ENCODE measurements at places on chromosomes 7 and 10.

DNA sequence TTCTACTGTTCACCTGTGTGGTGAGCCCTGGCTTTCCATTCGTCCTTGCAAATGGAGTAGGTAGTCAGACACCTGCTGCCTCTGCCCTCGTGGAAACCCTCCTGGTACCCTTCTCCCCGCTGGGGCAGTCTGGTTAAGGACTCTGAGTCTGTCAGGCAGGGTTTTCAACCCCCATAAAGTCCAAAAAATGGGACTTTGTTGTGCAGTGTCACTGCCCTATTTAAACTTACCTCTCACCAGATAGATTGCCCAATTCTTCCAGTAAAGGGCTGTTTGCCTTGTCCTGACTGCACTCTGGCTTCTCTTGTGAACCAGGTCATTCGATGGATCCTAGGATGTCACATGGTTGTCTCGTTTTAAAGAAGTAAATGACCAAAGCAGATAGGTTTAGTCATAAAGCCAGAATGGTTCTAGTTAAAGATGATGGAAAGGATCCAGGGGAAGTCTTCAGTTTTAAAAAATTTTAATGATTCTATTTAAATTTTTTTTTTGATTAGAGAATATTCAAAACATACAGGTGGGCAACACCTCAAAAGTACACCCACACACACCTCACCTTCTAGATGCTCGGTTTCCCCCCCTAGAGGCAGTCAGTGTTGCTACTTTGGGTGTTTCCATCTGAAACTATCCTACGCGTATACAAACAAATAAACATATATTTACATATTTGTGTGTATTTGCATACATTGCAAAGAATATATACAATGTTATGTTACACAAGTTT is 22.0 kb downstream of the TMEM176B start:
- no peak for DNase-seq

GRCh38 chr7:84027678-84028077 is 166.9 kb downstream of the SEMA3A start:
- DNase-seq, result no peak

DNA sequence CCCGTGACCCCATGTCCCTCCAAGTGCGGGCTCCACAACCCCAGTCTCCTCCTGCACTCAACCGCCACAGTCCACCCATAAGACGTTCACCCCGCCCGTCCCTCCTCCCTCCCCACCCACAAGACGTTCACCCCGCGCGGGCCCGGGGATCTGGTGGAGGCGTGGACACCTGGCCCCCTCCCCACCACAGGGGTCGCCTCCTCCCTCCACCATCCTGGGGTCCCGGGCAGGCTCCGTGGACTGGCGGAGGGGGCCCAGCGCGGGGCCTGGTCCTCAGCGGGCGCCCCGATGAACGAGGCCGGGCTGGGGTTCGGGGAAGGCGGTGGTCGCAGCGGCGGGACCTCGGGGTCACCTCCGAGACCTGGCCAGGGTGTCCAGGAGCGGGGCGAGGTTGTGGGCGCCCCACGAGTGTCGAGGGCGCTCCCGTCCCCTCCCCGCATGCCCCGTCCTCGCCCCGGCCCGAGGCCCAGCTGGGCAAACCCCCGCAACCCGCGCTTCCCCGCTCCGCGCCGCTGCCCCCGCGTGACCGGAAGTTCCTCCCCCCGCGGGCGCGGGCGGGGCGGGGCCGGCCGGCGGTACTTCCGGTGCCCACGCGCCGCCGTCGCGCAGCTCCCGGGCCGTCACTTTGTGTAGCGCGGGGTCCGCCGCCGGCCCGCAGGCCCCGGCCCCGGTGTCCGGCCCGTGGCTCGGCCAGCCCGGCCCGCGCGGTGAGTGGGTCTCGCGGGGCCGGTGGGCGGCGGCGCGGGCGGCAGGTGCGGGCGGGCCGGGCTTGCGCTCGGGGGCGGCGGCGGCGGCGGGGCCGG is at the start of gene ZNF316:
TSS of gene ZNF316 (plus strand) at position 578 of the 803 bp plus-strand sequence. CDS start 5,092 bp downstream, outside the sequence.
- peak; percentile 68 for DNase-seq

- DNase-seq, result no peak
Observed at GRCh38 chr7:30465046-30465810, 13.4 kb downstream of the NOD1 start.

GRCh38 chr10:72502581-72502980 is 123.3 kb downstream of the MICU1 start:
- no peak for DNase-seq

GRCh38 chr7:23956772-23957576 is 247.0 kb downstream of the STK31 start:
- no peak for DNase-seq

DNA sequence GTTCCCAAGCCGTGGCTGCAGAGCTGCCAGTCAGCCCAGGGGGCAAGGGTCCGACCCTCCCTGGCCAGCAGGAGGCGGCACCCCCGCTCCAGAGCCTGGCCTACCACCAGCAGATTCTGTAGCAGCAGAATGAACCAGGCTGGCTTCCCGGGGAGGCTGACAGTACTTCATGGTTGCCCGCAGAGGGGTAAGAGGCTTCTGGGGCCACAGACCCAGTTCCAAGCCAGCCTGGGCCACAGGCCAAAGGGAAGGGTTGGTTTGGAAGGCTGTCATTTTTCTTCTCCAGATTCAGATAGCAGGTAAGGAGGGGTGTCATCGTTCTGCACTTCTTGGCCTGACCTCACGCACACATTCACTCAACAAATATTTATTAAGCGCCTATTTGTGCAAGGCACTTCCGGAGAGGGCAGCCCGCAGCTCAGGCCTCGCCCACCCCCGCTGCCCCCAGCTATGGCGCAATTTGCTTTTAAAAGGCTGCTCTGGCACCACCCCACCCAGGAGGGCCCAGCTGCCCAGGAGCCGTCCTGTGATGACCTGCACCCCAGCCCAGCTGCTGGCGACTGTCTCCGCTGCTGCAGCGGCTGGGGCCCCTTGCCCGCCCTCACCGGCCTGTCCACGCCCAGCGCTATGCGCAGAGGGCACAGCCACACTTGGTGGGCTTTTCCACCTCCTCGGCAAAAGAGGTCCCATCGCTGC is 168.5 kb downstream of the LCOR start:
- no peak for DNase-seq

DNA sequence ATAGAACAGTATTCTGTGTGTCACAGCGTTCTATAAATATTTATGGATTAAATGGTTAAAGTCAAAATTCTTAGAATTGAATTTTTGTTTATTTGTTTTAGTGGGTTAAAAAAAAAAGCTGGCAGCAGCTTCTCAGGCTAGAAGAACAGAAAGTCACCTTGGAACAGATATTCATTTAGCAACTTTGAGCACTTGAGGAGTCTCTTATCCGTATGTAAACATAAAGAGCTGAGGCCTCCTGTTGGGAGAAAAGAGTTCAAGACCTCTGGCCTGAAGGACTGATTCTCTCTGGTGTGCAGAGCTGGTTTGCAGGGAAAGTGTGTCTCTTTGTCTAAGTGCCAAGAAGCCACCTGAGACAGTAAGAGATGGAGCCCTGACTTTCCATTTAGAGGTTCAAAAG is 109.9 kb downstream of the HERPUD2 start:
- DNase-seq, result no peak

GRCh38 chr10:115050375-115051010 is 42.7 kb upstream of the ATRNL1 start:
- DNase-seq, result no peak

- no peak for DNase-seq
Observed at GRCh38 chr7:8205031-8205387, 57.0 kb downstream of the ICA1 start.

DNA sequence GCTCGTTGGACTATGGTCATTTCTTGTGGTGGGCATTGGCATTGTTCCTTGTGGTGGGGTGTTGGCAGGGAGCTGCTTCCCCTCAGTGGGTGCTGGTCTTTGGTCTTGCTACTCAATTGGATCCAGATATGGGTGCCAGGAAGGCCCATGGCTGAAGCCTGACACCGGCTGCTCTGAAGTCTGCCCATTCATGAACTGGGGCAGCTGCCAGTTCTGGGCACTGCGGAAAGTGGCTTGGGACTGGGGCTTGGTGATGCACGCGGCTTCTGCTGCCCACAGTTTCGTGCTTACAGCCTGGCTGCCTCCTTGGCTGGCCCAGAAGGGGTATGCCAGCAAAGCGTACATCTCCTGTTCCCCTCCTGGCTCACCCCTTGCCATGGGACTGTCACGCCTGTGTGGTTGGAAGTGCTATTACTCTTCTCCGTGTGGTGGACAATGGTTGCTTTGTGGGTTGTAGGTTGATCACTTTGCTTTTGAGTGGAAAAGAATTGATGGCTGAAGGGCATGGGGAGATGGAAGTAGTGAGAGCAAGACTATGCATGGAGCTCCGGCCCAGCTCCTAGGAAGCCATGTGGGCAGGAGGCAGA is 54.7 kb downstream of the ADAMTS14 start:
- DNase-seq, result no peak

GRCh38 chr7:5701085-5701914 is 80.2 kb downstream of the RNF216 start:
- peak; percentile 86 for DNase-seq

- DNase-seq, result no peak
Observed at GRCh38 chr7:120680985-120681384, 177.0 kb downstream of the TSPAN12 start.
